ENCODE measurements at places on chromosomes 16 and 17. TPM values are rescaled to one million over a fixed set of nuclear protein-coding genes. Genes with fewer than 3 reads are reported as not detected.

The EMP2 gene
- total RNA-seq = not detected

- no peaks in the 10 kb centered on the region for H3K27me3 ChIP-seq
- H3K27ac ChIP-seq = no peak overlapping the region
- H3K4me1 ChIP-seq = peaks cover 14% of the 10 kb centered on the region
- no peak for DNase-seq
Measured at GRCh38 chr17:69492410-69493071, 78.0 kb downstream of the MAP2K6 start.

DNA sequence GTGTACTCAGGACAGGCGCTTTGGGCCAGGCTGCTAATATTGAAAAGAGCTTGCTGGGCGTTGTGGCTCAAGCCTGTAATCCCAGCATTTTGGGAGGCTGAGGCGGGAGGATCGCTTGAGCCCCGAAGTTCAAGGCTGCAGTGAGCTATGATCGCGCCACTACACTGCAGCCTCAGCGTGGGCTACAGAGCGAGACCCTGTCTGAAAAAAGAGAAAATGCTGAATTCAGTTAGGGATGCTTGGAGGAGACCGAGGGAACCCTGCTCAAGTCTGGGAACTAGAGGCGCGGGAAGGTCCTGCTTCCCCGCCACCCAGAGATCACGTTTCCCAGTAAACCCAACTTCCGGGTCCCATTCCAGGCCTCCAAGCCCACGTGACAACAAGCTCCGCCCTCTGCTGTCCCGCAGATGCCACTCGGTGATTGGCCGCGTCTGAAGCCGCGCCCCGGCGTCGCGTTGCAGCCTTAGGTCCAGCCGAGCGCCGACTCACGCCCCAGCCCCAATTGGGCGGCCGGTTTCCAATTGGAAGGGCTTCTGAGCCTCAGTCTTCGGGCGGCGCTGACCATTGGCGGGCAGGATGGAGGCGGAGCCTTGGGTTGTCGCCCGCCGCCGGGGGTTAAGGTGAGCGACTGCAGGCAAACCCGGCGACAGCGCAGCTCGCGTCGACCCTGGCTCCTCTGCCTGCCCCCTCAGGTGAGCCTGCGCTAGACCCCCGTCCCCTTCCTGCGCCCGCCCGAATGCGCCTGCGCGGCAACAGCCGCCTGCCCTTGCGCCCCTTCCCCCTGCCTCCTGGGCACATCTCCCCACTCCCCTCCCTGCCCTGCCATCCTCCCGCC is at the start of gene PHKG2:
Gene PHKG2, plus strand, starts transcription at position 627 of the 835 bp plus-strand sequence. CDS start 396 bp downstream, outside the sequence.
- peak; percentile 99 for DNase-seq
- H3K4me3 ChIP-seq = peak within 1 kb of the TSS; percentile 73
- peaks cover 15% of the 10 kb centered on the region for H3K36me3 ChIP-seq
- peak within 1 kb of the TSS; percentile 1 for H3K27ac ChIP-seq

GRCh38 chr16:27738596-27738995 is 188.7 kb downstream of the KATNIP start:
- no peak overlapping the region for H3K27ac ChIP-seq
- H3K4me1 ChIP-seq = no peaks in the 10 kb centered on the region
- no peak overlapping the region for H3K4me3 ChIP-seq
- H3K27me3 ChIP-seq = no peaks in the 10 kb centered on the region

- H3K4me3 ChIP-seq = no peak overlapping the region
- no peak for DNase-seq
- H3K36me3 ChIP-seq = peaks cover 18% of the 10 kb centered on the region
- H3K27ac ChIP-seq = no peak overlapping the region
- H3K4me1 ChIP-seq = peaks cover 26% of the 10 kb centered on the region
Measured at GRCh38 chr16:16059895-16060590, 110.6 kb downstream of the ABCC1 start.

DNA sequence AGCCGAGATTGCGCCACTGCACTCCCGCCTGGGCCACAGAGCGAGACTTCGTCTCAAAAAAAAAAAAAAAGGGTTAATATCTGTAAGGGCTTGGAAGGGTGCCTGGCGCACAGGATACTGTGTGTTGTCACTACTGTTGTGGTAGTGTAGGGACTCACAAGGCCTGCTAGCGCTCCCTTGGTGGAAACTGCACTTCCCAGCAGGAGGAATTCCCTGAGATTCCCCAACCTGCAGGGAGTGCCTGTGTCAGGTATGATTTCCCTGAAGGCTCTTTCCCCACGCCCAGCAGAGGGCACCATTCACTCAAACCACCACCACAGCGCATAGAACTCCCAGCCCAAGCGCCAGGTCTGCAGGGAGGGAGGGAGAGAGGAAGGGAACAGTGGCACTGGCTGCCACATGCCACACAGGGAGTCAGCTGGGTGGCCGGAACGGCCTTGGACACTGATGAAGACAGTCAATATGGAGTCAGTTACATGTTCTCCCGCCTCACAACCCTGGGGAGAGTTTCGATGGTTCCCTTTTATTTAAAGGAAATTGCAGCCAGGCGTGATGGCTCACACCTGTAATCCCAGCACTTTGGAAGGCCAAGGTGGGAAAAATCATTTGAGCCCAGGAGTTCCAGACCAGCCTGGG is 32.7 kb upstream of the CDH1 start:
- H3K4me3 ChIP-seq = no peak overlapping the region
- H3K4me1 ChIP-seq = no peaks in the 10 kb centered on the region
- DNase-seq = peak; percentile 78
- H3K27ac ChIP-seq = no peak overlapping the region
- H3K36me3 ChIP-seq = no peaks in the 10 kb centered on the region
- no peaks in the 10 kb centered on the region for H3K27me3 ChIP-seq

- no peaks in the 10 kb centered on the region for H3K27me3 ChIP-seq
- no peak overlapping the region for H3K4me3 ChIP-seq
Measured at GRCh38 chr16:67163999-67164558, 466 bp upstream of the HSF4 start.

The PRCD gene
- 0.37 TPM for total RNA-seq

GRCh38 chr17:36923814-36924221 is 13.5 kb upstream of the LHX1 start:
- H3K4me1 ChIP-seq = no peaks in the 10 kb centered on the region
- no peak overlapping the region for H3K27ac ChIP-seq
- H3K27me3 ChIP-seq = no peaks in the 10 kb centered on the region
- no peak for DNase-seq
- H3K4me3 ChIP-seq = no peak overlapping the region

The GSG1L2 gene
- total RNA-seq = not detected

DNA sequence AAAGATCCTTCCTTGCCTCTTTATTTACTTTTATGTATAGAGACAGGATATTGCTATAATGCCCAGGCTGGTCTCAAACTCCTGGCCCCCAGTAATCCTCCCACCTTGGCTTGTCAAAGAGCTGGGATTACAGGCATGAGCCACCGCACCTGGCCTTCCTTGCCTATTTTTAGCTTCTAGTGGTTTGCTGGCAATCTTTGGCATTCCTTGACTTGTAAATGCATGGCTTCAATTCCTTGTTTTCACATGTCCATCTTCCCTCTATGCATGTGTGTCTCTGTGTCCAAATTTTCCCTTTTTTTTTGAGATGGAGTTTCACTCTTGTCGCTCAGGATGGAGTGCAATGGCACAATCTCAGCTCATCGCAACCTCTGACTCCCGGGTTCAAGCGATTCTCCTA is 22.5 kb downstream of the HEXIM2 start:
- no peaks in the 10 kb centered on the region for H3K36me3 ChIP-seq
- H3K4me1 ChIP-seq = no peaks in the 10 kb centered on the region
- H3K4me3 ChIP-seq = no peak overlapping the region
- H3K27me3 ChIP-seq = no peaks in the 10 kb centered on the region

Data from Karpas-422 (cell line).